Smooth muscle cell of the umbilical artery (primary cell): ENCODE measurements at places on chromosomes 5 and 9. TPM values are rescaled to one million over a fixed set of nuclear protein-coding genes. Genes with fewer than 3 reads are reported as not detected.

Gene NMUR2
- total RNA-seq = not detected in 2 replicates

Gene HMCN2
- total RNA-seq = 0.05 and 0.30 TPM in 2 replicates

Gene NEUROG1
- total RNA-seq = not detected in 2 replicates

Gene PTGER4
- total RNA-seq = 1.5 and 2.7 TPM in 2 replicates

Gene PPP3R2
- total RNA-seq = not detected in 2 replicates

Gene AGTPBP1
- 4.5 and 8.5 TPM in 2 replicates for total RNA-seq

Gene NOL6
- total RNA-seq = 28.5 and 56.2 TPM in 2 replicates

Gene GABRA6
- total RNA-seq = not detected in 2 replicates

Gene ARID3C
- 0.18 TPM in 1 of 2 replicates, not detected in the other for total RNA-seq

Gene PFN3
- not detected in 2 replicates for total RNA-seq

Gene RASGRF2
- total RNA-seq = 5.1 and 21.7 TPM in 2 replicates

Gene ARAP3
- 8.9 and 14.5 TPM in 2 replicates for total RNA-seq

Gene FAM114A2
- total RNA-seq = 39.5 and 50.0 TPM in 2 replicates

Gene PLPP7
- 5.3 and 6.1 TPM in 2 replicates for total RNA-seq

Gene AQP7
- total RNA-seq = not detected in 2 replicates

Gene SLC46A2
- total RNA-seq = not detected in 2 replicates

Gene ARHGEF39
- 0.30 and 0.92 TPM in 2 replicates for total RNA-seq
